ENCODE measurements at places on chromosomes 7 and 10. TPM values are rescaled to one million over a fixed set of nuclear protein-coding genes. Genes with fewer than 3 reads are reported as not detected.

DNA sequence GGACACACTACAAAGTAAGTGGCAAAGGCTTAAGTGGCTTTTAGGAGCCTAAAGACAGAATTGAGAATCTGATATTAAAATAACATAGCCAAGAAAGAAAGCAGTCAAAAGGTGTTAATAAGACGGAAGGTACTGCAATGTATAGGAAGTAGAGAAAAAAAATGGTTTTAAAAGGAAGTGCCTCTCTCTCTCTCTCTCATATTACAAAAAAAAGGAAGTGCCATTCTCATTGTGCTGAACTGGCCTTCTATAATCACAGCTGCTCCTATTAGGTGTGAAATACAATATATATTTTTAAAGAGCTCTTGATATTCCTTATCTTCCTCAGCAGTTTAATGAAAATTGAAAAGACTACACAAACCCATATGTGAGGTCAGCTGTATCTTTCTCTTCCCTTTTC is 199.4 kb upstream of the NPVF start:
- no peak overlapping the region for H3K27ac ChIP-seq
- H3K27me3 ChIP-seq: no peaks in the 10 kb centered on the region
- peaks cover 11% of the 10 kb centered on the region for H3K4me1 ChIP-seq
- no peak overlapping the region for H3K4me3 ChIP-seq
- H3K36me3 ChIP-seq: no peaks in the 10 kb centered on the region

DNA sequence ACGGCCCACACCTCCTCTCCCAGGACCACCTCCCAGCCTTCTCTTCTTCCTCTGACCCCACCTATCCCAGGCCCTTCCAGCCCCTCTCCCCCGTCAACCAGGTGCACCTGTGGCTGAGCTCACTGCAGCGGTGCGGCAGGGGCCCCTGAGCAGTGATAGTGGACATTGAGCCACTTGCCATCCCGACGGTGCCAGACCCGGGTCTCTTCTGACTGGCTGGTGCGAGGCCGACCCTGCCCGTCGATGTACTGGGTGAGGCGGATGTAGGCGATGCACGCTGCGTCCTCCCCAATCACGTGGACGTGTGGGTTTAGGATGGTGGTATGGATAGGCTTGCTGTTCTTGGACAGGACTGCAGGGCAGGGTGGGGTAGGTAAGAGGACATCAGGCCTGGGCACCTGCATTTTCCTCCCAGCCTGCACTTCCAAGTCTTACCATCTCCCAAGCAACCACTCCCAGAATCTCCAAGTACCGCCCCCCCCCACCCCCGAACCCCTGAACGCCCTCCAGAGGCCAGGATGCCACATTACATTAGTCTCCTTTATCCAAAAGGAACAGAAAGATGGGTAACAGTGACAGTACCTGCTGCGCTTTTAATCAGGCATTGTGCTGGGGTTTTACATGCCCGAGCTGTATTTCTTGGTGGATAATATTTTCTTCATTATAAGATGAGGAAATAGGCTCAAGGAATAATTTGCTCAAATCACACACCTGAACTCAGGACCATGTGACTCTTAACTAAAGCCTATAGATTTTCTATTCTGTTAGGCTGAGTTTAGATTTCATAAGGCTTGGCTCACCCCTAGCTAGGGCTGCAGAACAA is 3.7 kb upstream of the NDST2 start:
- no peak for DNase-seq
- H3K27me3 ChIP-seq: no peaks in the 10 kb centered on the region
- H3K4me1 ChIP-seq: peaks cover 53% of the 10 kb centered on the region
- no peak overlapping the region for H3K4me3 ChIP-seq

DNA sequence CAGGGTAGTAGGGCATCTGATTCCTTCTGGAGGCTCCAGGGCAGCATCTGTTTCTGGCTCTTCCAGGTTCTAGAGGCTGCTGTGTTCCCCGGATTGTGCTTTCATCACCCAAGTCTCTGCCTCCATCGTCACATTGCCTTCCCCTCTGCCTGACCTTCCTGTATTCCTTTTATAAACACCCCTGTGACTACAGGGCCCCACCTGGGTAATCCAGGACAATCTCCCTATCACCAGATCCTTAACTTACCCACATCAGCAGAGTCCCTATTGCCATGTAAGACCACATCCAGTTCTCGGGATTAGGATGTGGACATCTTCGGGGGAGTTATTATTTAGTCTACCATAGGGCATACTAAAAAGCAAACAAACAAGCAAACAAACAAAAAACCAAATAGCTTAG is 39.4 kb upstream of the AGR3 start:
- H3K4me3 ChIP-seq: no peak overlapping the region
- no peaks in the 10 kb centered on the region for H3K36me3 ChIP-seq

Gene OR6V1
- total RNA-seq: not detected

Gene KAZALD1
- total RNA-seq: 1.6 TPM
